ENCODE measurements at places on chromosomes 2 and 18.
A peak's percentile ranks its signal among the peaks of the same experiment; 100 is the strongest.

DNA sequence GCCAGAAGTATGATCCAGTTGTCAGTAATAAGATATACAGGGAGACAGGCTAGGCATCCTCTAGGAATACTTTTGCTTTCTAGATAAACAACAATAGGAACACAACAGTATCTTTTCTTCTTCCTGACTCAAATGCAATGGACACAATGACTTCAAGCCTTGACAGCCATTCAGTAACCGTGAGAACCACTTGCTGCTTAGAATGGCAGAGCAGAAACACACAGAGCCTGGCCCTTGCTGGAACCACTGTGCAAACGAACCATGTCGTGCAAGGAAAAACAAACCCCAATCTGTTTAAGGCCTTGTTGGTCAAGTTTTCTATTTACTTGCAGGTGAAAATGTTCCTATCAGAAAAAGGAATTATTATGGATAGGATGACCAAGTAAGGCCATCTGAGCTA, 18.8 kb downstream of the TRIP12 start:
- DNase-seq = no peak

DNA sequence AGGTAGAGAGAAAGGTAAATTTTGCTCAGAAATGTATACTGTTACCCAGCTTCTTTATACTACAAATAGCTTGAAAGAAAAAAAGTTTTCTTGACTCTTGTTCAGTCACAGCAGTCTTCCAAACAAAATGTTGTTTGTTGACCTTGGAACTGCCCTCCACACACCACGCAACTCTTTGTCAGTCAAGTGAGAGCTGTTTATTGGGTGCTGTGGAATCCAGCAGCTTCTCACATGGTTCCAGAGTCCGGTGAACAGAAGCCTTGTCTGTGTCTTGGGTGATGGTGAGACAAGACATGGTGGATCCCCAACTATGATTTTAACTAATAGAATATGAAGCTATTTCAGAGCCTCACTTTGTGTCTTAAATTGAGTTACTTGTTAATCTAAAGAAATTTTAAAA, 112.5 kb downstream of the MAP2 start:
- no peak for DNase-seq

DNA sequence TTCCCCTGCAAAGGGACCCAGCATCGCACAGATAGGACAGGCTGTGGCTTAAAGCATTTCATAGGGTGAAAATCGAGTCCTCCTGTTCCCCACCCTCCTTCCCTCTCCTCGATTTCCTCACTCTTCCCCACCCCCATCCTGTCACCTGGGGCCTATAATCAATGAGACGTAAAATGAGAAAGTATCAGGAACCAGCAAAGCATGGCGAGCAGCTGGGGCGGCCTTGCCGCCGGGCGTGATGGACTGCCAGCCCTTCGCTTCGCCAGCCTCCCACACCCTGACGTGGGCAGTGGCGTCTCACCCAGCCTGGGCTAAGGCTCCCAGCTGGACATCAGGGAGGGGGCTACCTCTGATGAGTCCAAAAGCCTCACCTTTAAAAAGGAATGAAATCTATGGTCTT, 11.1 kb downstream of the SLC30A3 start:
- DNase-seq = no peak

GRCh38 chr2:39243469-39244123, at the start of gene CDKL4:
CDKL4 (minus strand) TSS chr2:39243970.
- no peak for DNase-seq

GRCh38 chr2:229869226-229869625, 52.6 kb downstream of the TRIP12 start:
- no peak for DNase-seq

GRCh38 chr18:4369705-4370104, 85.4 kb downstream of the DLGAP1 start:
- DNase-seq = no peak

GRCh38 chr2:39492716-39493115, 55.6 kb upstream of the MAP4K3 start:
- DNase-seq = no peak

DNA sequence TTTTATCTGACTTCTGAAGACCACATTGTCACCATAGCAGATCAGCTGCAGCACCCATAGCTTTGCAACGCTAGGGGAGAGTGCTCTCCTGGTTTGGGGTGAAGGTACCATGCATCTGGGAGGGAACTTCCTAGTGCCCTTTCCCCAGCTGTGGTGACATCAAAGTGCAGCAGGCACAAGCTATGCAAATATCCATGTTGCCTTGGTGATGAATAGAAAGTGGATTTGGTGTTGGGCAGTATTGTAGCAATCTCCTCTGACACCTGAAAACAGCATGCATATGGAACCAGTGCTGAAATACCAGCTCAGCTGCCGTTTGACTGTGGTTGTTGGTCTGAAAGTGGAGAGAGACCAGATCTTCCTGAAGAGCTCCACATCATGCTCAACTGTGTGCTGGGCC, 37.1 kb downstream of the BCL2L11 start:
- DNase-seq = no peak

- no peak for DNase-seq
Observed at GRCh38 chr2:208548700-208549099, 142.1 kb downstream of the PTH2R start.

- no peak for DNase-seq
Observed at GRCh38 chr2:221485503-221485870, 86.6 kb downstream of the EPHA4 start.

DNA sequence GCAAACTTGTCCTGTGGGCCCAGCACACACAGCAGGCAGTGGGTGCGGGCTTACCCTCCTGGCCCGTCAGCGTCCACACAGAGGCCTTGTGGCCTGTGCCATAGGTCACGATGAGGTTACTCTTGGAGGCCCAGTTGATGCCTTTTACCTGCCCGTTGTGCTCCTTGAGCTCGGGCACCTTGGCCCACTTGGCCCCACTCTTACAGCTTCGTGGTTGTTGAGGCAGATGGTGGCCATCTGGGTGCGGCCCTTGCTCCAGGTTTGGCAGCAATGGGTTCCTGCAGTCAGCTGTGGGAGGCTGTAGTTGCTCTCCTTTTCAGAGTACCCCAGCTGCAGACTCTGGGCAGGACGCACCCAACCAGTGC, 45.5 kb upstream of the PTH2R start:
- DNase-seq = no peak

DNA sequence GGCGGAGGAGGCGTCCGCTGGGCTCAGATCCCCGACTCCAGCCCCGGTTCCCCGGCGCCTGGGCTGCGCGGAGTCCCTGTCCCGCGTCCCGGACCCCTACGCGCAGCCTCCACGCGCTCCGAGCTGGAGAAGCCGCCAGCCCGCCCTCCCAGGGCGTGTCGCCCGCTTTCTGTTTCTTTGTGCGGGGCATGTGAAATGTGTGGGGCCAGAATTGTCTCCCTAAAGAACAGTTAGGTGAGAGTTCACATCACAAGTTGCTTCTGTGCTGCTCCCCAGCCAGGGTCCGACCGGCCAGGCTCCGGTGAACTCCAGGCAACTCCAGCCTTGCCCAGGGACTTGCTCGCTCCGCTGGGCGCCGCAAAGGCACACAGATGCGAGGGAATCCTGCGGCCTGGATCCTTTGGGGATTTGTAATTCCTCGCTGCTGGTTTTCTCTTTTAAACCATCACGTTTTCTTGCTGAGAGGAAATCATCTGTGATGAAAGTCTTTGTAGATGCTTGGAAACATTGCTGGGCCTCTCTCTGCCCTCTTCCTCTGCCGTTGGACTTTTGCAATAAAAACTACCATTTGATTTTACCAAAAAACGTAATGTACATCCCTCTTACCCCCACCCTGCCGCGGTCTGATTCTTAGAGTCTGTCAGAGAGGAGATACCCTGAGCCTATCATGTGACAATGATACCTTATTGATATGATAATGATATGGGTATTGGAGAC, 631 bp downstream of the GYPC start:
- DNase-seq = no peak

DNA sequence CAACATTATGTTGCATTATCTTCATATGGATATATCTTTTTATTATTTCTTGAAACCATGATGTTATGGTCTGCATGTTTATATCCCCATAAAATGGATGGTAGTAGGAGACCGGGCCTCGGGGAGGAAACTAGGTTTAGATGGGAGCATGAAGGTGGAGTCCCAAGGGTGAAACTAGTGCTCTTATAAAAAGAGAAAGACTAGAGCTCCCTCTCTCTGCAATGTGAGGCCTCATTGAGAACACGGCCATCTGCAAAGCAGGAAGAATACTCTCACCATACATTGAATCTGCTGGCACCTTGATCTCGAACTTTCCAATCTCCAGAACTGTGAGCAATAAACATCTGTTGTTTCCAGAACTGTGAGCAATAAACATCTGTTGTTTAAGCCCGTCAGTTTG, 64.0 kb downstream of the NXPH2 start:
- DNase-seq = no peak

- DNase-seq = no peak
Observed at GRCh38 chr2:239018271-239019182, 170.6 kb downstream of the TWIST2 start.

DNA sequence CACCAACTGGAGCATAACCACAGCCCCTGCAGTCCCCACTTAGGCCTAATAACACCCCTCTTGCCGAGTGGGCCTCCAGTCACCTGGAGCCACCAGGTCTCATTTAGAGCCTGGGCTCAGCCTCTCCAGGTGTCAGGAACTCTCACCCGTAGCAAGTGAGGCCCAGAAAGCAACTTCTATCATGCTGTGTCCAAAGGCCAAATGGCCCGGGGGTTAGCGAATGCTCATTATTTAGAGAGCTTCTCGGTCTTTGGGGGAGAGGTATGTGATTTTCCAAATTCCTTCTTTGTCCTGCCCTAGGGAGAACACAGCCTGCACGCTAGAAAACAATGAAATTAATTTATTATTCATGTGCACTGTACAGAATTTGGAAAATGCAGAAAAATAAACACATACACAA, 109.9 kb upstream of the PTPRM start:
- DNase-seq = no peak

- no peak for DNase-seq
Observed at GRCh38 chr2:128396500-128396891, 77.8 kb upstream of the HS6ST1 start.

DNA sequence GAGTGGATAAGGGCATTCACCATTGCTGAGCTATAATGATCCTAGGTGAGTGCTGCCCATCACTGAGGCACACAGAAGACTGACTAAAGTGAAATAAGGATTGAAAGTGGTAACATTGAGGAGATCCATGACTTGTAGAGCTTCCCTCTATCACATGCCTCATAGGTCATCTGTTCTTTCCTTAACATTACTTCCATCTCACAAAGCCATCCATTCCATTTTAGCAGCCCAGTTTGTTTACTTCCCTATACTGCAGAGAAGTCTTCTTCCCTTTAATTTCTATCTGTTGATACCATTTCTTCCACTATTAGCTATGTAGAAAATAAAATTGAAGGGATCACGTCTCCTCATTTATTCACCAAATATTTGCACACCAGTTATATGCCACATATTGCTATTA, 32.1 kb downstream of the ME2 start:
- DNase-seq = no peak

GRCh38 chr2:159076241-159076640, 107.8 kb downstream of the TANC1 start:
- DNase-seq = no peak

- no peak for DNase-seq
Observed at GRCh38 chr2:42969231-42970150, 177.1 kb upstream of the HAAO start.

DNA sequence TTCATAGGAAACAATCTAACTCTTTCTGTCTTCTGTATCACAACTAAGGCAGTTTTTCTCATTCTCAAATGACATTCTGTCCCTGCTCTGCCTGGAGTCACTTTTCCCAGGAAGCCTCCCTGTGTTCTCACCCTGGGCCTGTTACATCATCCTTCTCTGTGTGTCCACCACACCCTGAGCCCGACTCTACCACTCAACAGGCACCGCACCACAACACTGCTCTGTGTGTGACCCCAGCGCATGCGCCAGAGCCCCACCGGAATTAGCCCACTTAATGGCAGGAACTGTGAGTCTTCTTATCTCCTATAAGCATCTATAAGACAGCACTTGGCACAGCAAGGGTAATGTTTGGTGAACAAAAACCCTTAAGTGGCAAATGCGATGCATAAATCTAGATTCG, 32.3 kb downstream of the TGFBRAP1 start:
- no peak for DNase-seq

- no peak for DNase-seq
Observed at GRCh38 chr2:30662268-30663131, 144.7 kb downstream of the CAPN13 start.

GRCh38 chr18:27599202-27599829, 414.2 kb upstream of the CHST9 start:
- DNase-seq = peak; percentile 15

DNA sequence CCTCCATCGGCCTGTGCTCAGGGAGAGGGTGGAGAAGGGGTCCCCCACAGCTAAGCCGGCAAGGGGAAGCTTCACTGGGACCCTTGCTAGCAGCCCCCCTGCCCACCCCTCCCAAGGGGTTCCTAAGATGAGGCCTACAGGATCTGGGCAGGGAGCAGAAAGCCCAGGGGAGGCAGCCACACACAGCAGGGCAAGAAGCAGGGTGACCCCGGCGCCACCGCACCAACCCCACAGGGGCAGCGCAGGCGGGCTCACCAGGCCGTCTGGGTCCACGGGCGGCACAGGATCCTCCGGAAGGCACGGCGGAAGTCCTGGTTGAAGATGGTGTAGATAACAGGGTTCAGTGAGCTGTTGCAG, 1.8 kb downstream of the ADRA2B start:
- DNase-seq = no peak

GRCh38 chr18:5543773-5544389, at the start of gene EPB41L3:
EPB41L3 (minus strand) TSS chr18:5543997; CDS start chr18:5489183, 54,814 bp downstream.
- no peak for DNase-seq

DNA sequence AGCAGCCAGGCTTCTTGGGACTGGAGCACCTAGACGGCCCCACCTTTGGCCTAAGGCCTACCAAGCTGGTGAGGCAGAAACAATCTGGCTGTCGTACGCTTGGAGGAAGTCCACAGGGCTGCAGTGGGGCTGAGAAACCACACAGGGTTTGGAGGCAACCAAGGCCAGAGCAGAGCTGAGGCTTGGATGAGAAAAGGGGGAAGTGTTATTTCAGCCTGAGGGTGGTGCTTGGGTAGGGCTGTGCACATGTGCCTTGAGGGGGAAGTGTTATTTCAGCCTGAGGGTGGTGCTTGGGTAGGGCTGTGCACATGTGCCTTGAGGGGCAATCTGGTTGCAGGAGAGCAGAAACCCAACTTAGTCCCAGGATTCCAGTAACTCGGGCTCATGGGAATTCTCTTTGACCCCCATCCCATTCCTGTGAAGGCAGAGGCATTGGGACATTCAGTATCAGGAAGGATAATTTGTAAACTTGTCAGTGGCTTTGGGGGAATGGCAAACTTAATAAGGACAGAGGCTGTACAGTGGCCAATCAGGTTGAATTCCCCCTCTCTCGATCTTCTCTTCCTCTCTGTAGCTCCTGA, 971 bp upstream of the FBXO41 start:
- DNase-seq = no peak

DNA sequence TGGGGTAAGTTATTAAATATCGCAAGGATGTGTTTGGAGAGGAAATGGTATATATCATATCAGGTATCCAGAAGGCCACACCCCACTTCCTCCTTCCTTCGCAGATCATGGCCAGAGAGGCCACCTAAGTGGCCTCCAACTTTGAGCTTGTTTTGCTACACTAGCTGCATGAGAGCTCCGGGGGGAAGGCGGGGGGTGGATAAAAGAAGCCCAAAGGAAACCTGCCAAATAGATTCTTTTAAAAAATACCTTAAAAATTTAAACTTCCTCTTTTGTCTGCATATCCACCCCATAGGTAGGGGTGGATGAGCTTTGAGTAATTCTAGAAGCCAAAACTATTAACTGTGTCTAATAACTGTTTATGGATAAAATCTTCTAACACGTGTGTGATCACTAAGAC, 5.7 kb upstream of the TTR start:
- DNase-seq = no peak

Data from hippocampal formation (tissue), 2 donors.